ENCODE measurements at places on chromosomes 12 and 14.

DNA sequence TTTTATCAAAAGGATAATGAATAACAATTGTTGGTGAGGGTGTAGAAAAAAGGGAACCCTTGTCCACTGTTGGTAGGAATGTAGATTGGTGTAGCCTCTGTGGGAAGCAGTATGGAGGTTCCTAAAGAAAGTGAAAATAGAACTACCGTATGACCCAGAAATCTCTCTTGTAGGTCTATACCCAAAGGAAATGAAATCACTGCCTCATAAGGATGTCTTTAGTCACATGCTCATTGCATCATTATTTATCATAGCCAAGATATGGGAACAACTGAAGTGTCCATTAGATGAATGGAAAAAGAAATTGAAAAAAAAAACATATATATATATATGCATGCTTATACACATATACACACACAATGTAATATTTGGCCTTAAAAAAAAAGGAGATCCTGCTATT is 158.8 kb upstream of the NPAS3 start:
- no peak for DNase-seq

- no peak for DNase-seq
Measured at GRCh38 chr12:88361493-88361892, 218.8 kb downstream of the KITLG start.

- no peak for DNase-seq
Measured at GRCh38 chr14:52735921-52736489, 6.0 kb downstream of the STYX start.

DNA sequence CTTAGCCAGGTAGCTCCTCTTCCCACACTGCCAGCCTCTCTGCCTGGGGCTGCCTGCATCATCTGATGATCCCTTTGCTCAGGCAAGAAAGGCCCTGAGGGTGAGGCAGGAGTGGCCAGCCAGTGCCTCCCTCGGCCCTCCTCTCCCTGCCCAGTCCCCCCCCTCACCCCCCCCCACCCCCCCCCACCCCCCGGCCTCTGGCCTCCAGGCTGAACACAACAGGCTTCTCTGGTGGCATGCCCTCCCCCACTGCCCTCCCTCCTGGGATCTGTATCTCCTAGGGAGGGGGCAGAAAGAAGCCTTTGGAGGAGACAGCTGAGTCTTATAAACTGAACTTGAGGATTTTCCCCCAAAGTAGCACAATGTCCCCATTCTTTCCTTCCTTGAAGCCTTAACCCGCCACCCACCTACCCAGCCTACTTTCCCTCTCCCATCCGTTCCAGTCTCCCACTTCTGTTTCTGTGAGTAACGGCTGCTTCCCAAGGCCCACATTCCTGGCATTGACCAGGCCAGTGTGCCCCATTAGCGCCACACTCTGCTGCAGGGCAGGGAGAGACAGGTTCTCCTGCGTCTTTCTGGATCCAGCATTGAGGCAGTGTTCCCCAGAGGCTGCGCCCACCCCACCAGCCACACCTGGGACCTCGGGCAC is 82.1 kb downstream of the B4GALNT3 start:
- DNase-seq = no peak

DNA sequence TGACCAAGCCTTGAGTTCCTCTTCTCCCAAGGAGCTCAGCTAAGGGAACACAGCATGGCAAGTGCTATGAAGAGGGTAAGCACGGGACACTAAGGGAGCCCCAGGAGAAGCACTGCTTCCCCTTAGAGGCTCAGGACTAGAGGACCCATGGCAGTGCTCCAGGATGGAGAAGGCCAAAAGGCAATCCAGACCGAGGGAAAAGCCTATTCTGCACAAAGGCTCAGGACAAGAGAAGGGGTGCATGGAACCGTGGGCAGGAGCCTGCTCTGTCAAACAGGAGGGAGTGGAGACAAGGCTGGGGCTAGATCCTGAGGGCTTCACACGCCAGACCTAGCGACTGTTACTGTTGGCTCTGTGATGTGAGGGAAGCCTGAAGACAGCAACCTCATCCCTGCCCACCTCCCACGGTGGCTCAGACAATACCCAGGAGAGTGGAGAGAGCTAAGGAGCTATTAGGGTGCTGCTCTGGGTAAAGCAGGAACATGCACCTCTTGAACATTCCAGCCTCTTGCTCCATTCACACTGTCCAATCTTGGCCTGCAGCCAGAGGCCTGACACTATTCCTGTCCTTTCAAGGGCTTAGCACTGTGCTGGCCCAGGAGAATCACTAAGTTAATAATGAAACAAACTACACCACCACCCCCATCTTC is 24.2 kb downstream of the OTUB2 start:
- no peak for DNase-seq

DNA sequence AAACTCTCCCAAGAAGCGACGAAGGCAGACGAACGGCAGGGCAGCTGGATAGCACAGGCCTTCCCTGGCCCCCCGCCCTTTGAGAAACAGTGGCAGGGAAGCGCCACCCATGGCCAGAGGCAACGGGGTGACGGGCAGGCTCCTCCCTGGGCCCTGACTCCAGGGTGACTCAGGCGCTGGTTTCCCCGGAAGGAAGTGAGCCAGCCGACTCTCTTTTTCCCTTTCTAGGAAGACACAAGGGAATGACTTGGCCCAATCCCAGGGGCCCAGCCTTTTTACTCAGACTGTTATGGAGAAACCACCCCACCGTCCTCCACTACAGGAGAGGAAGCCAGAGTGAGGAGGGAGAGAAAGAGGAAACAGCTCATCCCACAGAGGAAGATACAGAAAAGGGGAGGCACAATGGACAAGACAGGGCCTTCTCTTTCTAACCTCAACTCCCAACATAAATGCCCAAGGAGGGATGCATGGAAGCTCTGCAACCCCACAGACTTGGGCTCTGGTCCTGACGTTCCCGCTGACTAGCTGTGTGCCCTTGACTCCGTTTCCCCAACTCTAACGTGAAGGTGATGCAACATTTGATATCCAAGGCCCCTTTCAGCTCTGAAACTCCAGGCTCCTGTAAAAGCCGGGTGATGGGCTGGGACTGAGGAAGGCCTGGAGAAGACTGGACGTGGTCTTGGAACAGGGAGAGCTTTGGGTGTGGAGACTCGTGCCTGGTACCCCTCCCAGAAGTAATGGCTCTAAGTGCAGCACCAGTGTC is 27.9 kb downstream of the ACTN1 start:
- DNase-seq = no peak

GRCh38 chr14:78764645-78765044 is 594.5 kb downstream of the NRXN3 start:
- no peak for DNase-seq

GRCh38 chr14:71270111-71270510 is 362.9 kb downstream of the PCNX1 start:
- no peak for DNase-seq

DNA sequence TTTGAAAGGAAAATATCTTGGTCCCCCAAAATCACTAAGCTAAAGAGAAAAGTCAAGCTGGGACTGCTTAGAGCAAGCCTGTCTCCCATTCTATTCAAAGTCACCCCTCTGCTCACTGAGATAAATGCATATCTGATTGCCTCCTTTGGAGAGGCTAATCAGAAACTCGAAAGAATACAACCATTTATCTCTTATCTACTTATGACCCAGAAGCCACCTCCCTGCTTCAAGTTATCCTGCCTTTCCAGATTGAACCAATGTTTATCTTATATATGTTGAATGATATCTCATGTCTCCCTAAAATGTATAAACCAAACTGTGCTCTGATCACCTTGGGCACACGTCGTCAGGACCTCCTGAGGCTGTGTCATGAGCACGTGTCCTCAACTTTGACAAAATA is 14.6 kb upstream of the CCDC196 start:
- DNase-seq = no peak

GRCh38 chr12:122820138-122820537 is 15.1 kb upstream of the HIP1R start:
- no peak for DNase-seq

DNA sequence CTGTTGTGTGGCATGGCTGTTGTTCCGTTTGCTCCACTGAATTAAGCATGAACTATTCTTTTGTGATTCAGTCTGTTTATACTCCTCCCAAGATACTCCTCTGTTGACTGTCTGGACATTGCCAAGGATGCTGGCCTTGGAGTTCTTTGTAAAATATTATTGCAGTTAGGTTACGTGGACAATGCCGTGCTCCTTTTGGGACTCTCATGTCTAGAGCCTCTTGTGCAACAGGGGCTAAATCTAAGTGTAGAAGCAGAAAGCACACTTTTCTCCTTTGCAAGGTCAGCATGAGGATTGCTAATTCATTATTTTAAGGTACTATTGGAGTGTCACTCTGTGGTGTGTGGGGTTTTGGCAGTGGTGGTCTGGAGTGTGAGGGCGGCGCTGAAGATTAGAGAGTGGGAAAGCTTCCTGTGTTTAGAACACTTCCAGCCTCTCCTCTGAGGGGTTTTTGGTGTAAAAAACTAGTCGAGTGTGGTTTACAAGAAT is 125.4 kb downstream of the SAMD4A start:
- DNase-seq = no peak

DNA sequence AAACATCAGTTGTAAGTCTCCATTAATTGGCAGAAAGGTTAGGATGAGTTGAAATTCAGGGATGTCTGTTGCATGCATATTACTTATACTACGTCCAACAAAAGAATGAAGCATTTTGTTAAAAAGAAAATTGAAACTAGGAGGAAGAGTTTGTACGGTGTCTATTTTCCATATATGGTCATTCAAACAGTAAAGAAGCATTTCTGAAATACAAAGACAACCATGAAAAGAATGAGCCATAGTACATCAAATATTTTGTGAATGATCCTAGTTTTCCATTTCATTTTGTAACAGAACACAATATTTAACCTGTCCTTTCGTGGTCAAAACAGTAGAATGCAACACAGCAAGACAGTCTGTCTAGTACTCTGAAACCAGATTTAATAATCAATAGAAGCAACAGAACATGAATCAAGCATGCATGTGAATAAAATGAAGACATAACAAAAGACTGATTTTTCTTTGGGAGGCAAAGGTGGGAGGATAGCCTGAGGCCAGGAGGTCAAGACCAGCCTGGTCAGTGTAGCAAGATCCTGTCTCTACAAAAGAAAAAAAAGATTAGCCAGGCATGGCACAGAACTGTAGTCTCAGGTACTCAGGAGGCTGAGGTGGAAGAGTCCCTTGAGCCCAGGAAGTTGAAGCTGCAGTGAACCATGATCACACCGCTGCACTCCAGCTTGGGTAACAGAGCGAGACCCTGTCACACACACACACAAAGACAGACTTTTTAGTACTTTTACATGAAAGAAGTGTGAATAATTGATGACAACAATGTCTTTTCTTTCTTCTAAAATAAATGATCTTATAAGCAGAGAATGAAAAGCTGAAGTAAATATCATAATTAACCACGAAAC is 156.0 kb downstream of the LRIG3 start:
- DNase-seq = no peak

DNA sequence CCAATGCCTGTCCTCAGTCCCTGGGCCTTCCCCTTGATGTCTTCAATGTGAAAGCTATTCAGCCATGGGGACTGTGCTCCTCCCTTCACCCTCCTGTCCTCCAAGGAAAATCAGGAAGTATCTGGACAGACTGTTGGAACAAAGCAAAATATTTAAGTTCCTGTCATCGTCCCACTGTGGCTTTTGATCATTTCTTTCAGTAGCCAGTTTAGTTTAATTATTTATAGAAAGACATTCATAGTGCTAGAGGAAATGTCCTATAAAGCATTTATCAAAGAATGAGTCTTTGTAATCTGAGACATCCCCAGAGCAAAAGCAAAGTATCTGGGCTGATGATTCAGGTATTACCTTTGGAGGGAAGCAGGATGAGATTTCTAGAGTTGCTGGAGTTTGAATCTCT is 254.1 kb downstream of the NRXN3 start:
- DNase-seq = no peak

- no peak for DNase-seq
Measured at GRCh38 chr14:33902363-33902762, 48.5 kb downstream of the EGLN3 start.

GRCh38 chr12:133174901-133175300 is 6.4 kb upstream of the ZNF268 start:
- DNase-seq = no peak

GRCh38 chr12:49201595-49202295 is 12.9 kb upstream of the TUBA1A start:
- DNase-seq = peak; percentile 35

GRCh38 chr12:59700153-59700450 is 104.3 kb downstream of the SLC16A7 start:
- no peak for DNase-seq

DNA sequence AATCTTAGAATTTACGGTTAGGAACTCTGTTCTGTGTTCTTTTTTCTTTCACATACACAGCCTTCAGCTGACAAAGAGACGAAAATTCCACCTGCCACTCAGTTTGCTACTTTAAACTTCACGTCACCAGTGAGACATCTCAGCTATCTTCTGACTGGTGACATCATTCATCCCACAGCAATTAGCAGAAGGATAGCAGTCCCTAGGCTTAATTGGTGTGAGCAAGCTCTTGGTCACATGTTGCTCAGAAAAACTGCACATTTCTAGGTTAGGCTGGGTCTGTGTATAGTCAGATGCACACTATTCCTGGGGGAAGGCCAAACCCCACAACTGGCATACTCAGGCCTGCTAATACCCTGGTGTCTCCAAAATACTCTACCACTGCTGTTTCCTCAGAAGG is 23.9 kb downstream of the SLC7A7 start:
- peak; percentile 12 for DNase-seq

DNA sequence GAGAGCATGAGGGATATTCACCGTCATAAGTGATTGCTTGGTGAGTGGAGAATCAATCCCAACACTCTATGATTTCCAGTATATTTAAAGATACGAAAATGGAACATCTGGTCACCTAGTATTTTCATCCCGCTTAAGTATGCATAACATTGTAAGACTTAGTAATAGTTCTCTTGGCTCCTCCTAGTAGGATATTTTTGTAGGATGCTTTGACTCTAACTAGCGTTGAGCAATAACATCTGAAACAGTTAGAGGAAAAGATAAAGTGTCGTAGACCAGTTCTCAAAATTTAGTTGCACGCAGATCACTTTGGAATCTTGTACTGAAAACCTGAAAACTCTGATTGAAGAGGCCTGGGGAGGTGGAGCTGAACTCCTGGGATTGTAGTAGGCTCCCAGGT is 7.6 kb downstream of the SAMD4A start:
- no peak for DNase-seq

DNA sequence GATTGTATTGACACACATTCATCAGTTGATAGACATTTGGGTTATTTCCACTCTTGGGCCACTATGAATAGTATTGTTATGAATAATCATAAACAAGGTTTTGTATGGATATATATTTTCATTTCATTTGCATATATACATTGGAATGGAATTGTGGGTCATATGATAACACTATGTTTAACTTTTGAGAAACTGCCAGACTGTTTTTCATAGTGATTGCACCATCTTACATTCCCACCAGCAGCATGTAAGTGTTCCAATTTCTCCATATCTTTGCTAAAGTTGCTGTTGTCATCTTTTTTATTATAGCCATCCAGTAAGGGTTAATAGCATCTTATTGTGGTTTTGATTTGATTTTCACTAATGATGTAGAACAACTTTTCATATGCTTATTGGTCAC is 198.5 kb upstream of the PPFIA2 start:
- no peak for DNase-seq

- peak; percentile 13 for DNase-seq
Measured at GRCh38 chr12:442235-442884, 17.4 kb upstream of the B4GALNT3 start.

DNA sequence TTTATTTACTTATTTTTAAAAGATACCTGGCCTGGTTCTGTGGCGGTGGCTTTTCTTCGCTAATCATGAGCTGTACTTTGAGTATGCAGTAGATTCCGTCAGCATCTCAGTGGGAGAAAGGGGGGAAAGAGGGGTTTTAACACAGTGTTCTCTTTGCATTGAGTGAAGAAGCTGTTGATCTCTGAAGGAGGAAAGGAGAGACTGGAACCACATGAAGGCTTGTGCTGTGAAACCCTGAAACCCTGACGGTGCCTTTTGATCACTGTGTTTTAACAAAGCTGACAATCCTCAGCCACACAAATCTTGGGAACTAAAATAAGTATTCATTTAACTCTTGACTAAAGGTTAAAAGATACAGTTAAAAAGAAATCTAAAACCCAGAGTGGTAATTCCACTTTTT is 250.1 kb downstream of the FBXL14 start:
- no peak for DNase-seq

Data from CD4-positive, alpha-beta T cell treated with Interleukin-1 beta for 1 hour (primary cell).